ENCODE measurements at places on chromosomes 11 and 22.

DNA sequence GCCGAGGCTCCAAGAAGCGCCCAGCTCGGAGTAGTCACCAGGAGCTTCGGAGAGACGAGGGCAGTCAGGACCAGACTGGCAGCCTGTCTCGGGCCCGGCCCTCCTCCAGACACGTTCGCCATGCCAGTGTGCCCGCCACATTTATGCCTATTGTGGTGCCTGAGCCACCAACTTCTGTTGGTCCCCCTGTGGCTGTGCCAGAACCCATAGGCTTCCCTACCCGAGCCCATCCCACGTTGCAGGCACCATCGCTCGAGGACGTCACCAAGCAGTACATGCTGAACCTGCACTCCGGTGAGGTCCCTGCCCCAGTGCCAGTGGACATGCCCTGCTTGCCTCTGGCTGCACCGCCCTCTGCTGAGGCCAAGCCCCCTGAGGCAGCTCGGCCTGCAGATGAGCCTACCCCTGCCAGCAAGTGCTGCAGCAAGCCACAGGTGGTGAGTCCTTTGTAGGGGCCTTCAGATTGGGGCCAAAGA lies 3.4 kb downstream of the ARHGEF17 start:
- no peak for DNase-seq

GRCh38 chr11:92797874-92798273 lies 171.6 kb upstream of the MTNR1B start:
- DNase-seq: no peak

DNA sequence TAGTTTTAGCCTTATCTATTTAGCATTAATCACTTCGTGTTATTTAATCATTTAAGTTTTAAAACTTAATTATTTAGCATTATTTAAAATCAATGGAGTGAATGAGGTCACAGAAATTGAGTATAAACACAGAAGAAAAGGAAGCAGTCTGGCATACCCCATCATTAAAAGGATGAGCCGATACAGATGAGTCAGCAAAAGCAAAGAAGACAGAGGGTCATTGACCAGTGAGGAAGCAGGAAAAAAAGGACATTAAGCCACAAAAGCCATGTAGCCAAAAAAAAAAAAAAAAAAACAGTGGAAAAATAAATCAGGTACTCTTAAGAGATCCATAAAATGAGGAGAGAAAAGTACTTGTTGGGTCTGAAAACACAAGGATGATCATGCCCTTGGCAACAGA lies 71.5 kb downstream of the TYR start:
- DNase-seq: no peak

DNA sequence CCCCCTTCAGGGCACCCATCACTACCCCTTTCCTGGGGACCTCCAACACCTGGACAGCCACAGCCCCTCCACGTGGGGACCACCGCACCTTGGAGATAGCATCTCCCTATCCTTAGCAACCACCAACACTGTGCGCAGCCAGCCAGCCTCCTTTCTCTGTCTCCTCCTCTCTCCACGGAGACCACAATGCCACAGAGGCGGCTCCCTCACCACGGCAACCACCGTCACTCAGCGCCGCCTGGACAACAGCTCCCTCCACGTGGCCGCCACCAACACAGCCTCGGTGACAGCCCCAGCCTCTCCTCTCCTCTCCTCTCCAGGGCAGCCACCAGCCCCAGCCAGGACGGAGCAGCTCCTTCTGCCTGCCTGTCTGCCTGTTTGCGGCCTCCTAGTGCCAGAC lies 10.5 kb downstream of the ELFN2 start:
- no peak for DNase-seq

- DNase-seq: no peak
These were observed 28.9 kb downstream of the CELSR1 start for GRCh38 chr22:46508491-46508999.

GRCh38 chr11:125952973-125953372 lies 7.1 kb downstream of the VSIG10L2 start:
- no peak for DNase-seq

GRCh38 chr11:2427721-2428321 lies 16.5 kb downstream of the TRPM5 start:
- no peak for DNase-seq

- DNase-seq: no peak
These were observed 49.1 kb upstream of the CAPRIN1 start for GRCh38 chr11:34002420-34002819.

DNA sequence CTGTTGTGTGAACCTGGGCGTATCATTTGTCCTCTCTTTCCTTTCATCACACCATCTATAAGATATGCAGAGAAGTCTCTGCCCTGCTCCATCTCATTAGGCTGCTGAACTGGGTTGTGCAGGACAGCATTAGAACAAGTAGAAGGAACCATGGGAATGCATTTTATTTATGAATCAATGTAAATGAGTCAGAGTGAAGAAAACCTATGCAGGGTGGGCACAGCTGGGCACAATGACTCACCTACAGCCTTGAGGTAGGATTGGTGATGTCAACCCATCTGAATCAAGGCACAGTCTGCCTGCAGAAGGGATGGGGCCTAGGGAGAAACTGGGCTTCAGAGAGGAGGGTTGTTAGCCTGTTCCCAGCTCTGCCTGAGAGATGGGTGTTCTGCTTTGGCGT lies 123.4 kb downstream of the CSNK2A3 start:
- DNase-seq: no peak

GRCh38 chr11:115501502-115501892 lies 2.7 kb downstream of the CADM1 start:
- DNase-seq: no peak

DNA sequence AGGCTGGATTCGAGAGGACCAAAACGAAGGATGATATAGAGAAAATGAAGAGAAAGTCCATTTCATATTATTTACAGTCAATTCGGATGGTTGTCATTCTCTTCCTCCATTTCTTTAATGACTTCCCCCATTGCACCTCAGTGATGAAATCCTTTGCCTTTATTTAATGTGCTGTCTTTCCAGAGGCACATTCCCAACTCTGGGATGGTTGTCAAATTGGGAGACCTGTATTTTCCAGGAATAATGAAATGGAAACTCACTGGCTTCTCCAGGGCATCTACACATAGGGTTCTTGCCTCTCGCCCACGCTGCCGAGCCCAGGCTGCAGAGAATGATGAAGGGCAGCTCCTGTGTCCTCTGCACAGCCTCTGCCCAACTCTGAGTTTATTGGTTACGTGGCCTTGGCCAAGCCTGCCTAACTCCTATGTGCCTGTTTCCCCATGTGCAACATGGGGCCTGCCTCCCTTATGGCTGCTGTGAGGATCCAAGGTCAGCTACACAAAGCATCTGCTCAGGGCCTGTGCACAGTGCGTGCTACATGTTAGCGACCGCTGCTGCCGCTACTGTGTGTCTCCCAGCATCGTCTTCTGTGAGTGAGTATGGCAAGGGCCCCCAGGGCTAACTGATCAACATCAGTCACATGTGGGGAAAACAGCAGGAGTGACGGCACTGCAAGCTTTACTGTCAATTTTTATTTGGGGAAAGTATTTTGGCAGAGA lies 81.5 kb upstream of the BID start:
- DNase-seq: no peak

GRCh38 chr22:38792833-38793232 lies 1.1 kb downstream of the DNAL4 start:
- DNase-seq: no peak

GRCh38 chr22:43884600-43885318 lies 7.1 kb downstream of the PNPLA5 start:
- peak; percentile 6 for DNase-seq

DNA sequence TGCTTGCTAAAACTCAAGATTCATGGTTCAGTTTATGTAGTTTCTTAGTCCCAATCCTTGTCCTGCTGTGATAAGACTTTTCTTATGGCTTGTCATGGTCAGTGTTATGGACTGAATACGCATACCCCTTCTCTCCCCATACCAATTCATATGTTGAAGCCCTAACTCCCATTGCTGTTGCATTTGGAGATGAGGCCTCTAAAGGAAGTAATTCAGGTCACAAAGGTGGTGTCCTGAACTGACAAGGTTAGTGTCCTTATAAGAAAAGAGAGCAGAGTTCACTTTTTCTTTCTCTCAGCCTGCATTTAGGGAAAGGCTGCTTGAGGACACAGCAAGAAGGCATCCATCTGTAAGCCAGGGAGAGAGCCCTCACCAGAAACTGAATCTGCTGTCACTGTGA lies 618.2 kb downstream of the LRRC4C start:
- DNase-seq: no peak

GRCh38 chr11:74687237-74688023 lies 43.8 kb downstream of the CHRDL2 start:
- DNase-seq: no peak

GRCh38 chr11:64764040-64764611 lies 4.4 kb upstream of the PYGM start:
- peak; percentile 58 for DNase-seq

GRCh38 chr11:113242767-113243397 lies 71.5 kb upstream of the TTC12 start:
- no peak for DNase-seq

- DNase-seq: no peak
These were observed 3.4 kb downstream of the KIRREL3 start for GRCh38 chr11:126997196-126997595.

DNA sequence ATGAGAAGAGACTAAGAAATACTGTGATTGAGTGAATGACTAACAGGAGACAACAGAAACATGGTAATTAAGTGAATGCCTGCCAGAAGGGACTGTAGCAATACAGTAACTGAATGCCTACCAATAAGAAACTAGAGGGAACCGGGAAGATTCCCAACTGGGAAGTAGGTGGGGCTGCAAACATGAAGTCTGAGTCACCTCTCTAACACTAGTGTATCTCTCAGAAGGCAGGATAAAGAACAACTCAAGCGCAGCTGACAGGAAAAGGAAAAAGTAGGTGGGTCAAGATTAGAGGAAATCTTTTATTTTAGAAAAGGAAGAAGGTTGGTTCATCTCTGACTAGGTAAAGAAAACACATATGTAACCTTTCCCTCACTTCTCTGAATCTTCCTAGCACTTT lies 14.0 kb downstream of the C11orf42 start:
- DNase-seq: no peak

DNA sequence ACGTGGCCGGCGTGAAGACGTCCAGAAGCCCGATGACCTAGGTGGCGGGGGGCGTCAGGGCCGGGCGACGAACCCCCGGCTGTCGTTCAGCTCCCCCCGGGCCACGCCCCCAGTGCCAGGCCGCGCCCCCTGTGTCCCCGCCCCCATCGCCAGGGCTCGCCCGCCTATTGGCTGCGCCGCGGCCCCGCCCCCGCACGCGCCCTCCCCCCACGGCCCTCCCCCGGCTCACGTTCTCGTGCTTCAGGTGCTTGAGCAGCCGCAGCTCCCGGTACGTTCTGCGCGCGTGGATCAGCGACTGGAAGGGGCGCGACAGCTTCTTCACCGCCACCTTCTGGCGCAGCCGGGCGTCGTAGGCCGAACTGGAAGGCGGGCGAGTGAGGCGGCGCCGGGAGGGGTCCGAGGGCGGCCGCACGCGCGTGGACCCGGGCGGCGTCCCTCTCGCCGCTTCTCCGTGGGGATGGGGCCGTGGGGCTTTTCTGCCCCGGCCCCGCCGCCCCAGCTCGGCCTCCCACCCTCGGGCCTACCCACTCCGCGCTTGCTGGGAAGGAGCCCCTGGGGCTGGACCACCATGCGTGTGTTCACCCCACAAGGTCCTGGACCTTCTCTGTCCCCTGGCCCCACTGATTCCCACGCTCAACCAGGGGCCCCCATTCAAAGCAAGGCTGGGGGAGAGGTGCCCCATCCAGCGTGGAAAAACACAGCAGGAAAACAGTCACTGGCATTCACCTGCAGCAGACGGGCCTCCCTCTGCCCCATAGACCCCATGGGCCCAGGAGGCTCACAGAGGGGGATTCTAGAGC lies 2.4 kb downstream of the MAPK11 start:
- DNase-seq: peak; percentile 32

GRCh38 chr11:65919573-65920371 lies 546 bp downstream of the DRAP1 start:
- peak; percentile 65 for DNase-seq

DNA sequence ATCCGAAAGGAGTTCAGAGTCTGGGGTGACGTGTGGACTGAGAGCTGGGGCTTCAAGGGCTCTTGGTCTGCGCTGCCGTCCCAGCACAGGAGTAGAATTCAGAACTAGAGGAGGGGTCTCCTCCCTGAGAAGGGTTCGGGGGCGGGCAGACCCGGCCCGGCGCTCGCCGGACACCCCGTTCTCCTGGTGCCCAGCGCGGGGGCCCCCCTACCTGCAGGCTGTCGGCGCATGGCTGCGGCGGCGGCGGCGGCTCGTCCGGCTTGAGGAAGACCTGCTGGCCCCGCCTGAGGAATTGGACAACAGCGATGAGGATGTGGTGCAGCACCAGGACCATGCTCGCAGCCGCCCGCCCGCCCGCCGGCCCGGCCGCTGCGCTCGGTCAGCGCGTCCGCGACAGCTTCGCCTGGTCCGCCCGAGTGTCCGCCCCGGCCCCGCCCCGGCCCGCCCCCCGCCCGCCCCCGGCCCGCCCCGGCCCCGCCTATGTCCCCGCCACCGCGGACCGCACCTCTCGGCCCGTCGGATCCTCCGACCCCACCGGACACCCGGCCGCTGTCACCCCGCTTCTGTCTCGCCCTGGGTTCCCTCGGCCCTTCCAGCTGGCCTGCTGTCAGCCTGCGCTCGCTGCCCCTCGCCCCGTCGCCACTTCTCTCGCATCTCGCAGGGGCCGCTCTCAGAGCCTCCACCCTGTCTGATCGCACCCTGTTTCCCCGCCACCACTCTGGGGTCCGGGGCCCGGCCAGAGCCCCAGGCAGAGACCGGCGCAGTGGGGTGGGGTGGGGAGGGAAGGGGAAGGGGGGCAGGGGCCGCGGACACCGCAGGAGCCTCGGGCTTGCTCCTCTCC lies 32.0 kb downstream of the PDE2A start:
- DNase-seq: no peak

- no peak for DNase-seq
These were observed 26.2 kb upstream of the GUCY1A2 start for GRCh38 chr11:107044503-107044902.

Data from effector CD8-positive, alpha-beta T cell (primary cell).